ENCODE measurements at places on chromosomes 1 and 21. TPM values are rescaled to one million over a fixed set of nuclear protein-coding genes. Genes with fewer than 3 reads are reported as not detected.

GRCh38 chr1:154743526-154744036 lies 126.5 kb downstream of the KCNN3 start:
- DNase-seq: no peak

- no peak for DNase-seq
Observed at GRCh38 chr1:177645491-177646190, 324.2 kb downstream of the SEC16B start.

DNA sequence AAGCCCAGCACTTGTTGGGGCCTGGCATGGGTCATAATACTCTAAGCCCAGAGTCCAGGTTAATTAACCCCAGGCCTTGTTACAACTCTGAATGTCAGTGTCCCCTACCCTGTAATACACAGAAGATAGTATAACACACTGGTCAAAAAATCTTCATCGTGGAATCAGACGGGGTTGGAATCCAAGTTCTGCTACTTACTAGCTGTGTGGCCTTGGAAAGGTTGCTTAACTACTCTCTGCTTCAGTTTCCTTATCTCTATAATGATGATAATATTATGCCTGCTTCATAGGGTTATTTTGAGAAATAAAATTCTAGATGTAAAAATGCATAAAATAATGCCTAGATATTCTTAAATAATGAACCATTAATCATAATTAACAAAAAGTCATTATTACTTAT lies 77.8 kb upstream of the CTTNBP2NL start:
- DNase-seq: no peak

The CYP4A11 gene
- total RNA-seq: not detected

The TSTD1 gene
- total RNA-seq: not detected

The NIBAN1 gene
- total RNA-seq: 101 TPM
